ENCODE measurements at places on chromosomes 6 and 20.
A peak's percentile ranks its signal among the peaks of the same experiment; 100 is the strongest.

GRCh38 chr6:116244284-116244683 lies 9.6 kb downstream of the TSPYL4 start:
- DNase-seq = no peak

DNA sequence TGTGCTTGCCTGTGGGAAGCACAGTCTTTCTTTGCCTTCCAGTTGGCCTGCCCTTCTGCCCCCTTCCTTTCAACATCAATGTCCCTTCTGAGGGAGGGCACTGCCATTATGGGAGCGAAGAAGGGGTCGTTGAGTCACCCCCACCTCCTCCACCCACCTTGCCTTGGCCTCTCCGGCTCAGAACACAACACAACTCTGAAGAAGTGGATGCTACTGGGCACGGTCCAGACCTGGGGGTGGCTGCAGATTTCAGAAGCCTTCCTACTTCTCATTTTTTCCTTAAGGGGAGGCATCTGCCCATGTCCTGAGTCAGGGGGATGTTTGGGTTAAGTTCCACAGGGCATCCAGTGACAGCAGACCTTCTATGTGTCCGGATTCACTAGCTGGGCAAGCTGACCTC lies 72.1 kb downstream of the GFOD1 start:
- no peak for DNase-seq

- DNase-seq = no peak
Measured at GRCh38 chr6:89508755-89509563, 76.0 kb downstream of the ANKRD6 start.

- no peak for DNase-seq
Measured at GRCh38 chr20:60760256-60761000, 491.6 kb upstream of the CDH4 start.

GRCh38 chr6:135813401-135813800 lies 38.1 kb upstream of the PDE7B start:
- no peak for DNase-seq

GRCh38 chr6:133682506-133683307 lies 206.2 kb upstream of the TCF21 start:
- DNase-seq = no peak

GRCh38 chr6:84921891-84922290 lies 157.5 kb upstream of the TBX18 start:
- DNase-seq = no peak

- DNase-seq = no peak
Measured at GRCh38 chr6:138188278-138188941, 26.7 kb downstream of the ARFGEF3 start.

DNA sequence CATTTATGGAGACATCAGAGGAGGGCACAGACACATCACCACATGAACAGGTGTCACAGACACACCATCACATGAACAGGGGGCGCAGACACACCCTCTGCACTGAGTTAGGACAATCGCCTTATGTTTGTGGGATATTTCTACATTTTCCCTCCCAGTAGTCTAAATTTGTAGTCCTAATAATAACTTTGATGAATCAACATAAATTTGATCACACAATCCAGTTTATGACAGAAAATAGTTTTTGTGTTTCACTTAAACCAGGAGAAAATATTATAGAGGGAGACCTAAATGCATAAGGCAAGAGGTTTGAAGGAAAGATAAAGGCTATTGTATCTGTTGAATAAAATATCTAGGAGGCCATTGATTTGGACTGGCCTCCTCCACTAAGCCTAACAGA lies 195.7 kb downstream of the GPX5 start:
- DNase-seq = no peak

- DNase-seq = no peak
Measured at GRCh38 chr20:44644667-44645131, 6.8 kb downstream of the ADA start.

DNA sequence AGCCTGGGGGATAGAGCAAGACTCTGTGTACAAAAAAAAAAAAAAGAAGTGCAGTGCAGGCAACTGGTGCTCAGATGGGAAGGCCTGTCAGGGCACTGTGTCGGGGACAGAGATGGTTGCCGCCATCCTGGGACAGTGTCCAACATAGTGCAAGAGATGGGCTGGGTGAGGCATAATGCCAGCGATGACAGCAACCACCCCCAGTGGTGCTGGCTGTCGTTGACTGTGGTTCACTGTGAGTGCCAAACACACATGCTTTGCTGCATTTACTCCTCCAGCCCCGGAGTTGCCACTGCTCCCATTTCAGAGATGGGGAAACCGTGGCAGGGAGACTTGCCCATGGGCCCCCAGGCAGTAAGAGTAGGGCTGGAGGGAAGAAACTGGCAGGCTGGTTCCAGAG lies 5.2 kb upstream of the C20orf203 start:
- no peak for DNase-seq

DNA sequence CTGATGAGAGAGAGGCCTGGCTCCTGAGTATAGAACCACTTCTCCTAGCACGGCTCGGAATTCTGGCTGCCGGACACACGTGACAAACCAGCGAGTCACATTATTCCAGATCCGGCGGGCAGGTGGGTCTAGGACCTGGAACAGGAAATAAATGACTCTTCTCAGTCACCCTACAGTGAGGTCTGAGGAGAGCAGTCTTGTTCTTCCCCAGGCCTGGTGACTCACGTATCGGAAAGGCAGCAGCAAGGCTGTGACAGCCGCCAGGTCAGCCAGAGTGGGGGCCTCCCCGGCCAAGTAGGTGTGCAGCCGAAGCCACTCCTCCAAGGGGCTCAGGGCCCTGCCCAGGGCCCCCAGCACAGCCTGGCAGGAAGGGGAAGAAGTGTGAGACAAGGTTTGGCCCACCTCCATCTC lies 2.8 kb downstream of the VARS1 start:
- DNase-seq = no peak

DNA sequence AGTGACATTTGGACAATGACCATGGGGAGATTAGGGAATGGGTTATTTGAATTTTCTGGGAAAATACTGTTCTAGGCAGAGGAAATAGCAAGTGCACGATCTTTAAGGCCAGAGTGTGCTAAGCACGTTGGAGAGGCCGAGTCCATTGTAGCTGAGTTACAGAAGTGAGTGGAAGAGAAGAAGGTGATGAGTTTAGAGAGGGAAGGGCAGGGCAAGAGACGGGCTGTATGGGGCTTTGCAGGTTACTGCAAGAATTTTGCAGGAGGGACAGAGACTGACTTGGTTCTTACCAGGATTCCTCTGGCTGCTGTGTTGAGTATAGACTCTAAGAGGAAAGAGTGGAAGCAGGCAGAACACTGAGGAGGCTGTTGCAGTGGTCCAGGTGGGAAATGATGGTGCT lies 1.1 kb upstream of the NCOA3 start:
- DNase-seq = no peak

GRCh38 chr6:83741089-83741488 lies 32.2 kb upstream of the SNAP91 start:
- DNase-seq = no peak

GRCh38 chr6:29016559-29017427 lies 11.7 kb upstream of the ZNF311 start:
- DNase-seq = peak; percentile 84

GRCh38 chr6:66355471-66355870 lies 648.4 kb upstream of the EYS start:
- DNase-seq = no peak

- DNase-seq = no peak
Measured at GRCh38 chr6:144935181-144935580, 650.0 kb downstream of the UTRN start.

- no peak for DNase-seq
Measured at GRCh38 chr6:132712366-132712765, 1.5 kb downstream of the VNN1 start.

DNA sequence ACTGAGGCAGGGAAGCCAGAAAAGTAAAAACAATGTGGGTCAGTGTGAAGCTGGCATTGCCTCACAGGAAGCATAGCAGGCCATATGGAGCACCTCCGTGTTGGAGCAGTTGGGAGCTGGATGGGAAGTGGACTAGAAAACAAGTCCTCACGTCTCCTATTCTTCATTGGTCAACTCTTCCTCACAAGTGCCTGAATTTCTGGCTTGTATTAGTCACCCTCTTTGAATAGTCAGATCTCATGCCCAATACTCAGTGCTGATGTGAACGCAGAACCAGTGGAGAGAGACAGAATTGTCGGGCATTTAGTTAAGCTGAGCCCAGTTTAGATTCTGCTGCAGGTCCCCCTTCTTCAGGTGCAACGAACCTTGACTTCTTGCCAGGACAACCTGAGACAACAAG lies 22.3 kb upstream of the RSPO3 start:
- DNase-seq = no peak

GRCh38 chr6:104754788-104755409 lies 104.8 kb downstream of the HACE1 start:
- DNase-seq = no peak

GRCh38 chr6:88519301-88520016 lies 353.3 kb upstream of the CNR1 start:
- DNase-seq = no peak

GRCh38 chr6:138592749-138593123 lies 93.4 kb upstream of the NHSL1 start:
- no peak for DNase-seq

DNA sequence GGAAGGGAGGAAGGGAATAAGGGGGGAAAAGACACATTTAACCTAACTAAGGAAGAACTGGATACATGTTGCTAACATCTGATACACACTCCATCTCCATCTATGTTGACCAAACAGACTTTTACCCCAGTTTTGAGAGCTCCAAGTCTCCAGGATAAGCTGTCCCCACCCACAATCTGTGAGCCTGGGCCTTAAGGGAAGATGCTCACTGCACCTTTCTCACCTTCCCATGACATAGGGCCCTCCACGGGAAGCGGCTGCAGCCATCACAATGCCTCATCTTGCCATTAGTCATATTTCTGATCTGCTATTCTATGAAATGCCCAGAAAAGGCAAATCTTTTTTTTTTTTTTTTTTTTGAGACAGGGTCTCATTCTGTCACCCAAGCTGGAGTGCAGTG lies 126.6 kb upstream of the SALL4 start:
- no peak for DNase-seq

DNA sequence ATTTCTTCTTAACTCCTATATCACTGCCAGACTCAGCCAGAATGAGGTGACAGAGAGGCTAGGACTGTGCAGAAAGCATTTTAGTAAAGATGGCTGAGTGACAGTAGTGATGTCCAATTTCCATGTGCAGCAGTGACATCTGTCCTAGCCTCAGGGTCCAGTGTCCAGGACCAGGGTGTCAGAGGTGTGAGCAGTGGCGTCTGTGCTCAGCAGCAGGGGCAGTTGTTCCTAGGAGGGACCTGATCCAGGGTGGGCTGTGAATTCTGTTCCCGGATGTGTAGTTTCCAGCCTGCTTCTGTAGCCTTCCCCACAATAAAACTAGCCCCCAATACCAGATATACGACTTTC lies 6.0 kb downstream of the HLA-B start:
- DNase-seq = no peak

DNA sequence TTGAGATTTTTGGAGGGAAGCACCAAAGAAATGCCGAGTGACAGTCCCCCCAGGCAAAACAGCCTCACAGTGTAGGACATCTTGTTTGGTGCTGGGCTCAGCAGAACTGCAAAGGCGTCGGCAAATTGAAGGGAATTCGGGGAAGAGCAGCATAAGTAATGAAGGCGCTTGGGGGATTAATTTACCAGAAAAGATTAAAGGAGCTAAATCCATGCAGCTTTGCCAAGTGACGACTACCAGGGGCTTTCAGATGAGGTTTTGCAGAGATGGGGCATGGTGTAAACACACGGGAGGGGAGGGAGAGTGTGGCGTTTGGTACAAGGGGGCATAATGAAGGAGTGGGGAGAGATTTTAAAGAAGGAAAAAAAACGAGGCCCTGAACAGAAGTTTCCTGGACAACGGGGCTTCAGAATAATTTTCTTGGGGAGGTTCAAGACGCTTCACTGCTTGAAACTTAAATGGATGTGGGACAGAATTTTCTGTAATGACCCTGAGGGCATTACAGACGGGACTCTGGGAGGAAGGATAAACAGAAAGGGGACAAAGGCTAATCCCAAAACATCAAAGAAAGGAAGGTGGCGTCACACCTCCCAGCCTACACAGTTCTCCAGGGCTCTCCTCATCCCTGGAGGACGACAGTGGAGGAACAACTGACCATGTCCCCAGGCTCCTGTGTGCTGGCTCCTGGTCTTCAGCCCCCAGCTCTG lies 45.4 kb upstream of the CDH22 start:
- DNase-seq = no peak

GRCh38 chr20:12977328-12978125 lies 31.2 kb upstream of the SPTLC3 start:
- no peak for DNase-seq

DNA sequence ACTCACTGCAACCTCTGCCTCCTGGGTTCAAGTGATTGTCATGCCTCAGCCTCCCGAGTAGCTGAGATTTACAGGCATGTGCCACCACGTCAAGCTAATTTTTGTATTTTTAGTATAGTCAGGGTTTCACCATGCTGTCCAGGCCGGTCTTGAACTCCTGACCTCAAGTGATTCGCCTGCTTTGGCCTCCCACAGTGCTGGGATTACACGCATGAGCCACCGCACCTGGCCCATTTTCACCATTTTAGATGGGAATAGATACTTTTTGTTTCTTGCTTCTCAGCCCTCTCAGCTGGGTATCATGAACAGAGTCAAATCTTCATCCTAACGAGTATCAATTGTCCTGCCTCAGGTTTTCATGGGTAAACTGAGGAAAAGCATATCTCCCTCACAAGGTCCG lies 235.0 kb downstream of the CDC5L start:
- no peak for DNase-seq

DNA sequence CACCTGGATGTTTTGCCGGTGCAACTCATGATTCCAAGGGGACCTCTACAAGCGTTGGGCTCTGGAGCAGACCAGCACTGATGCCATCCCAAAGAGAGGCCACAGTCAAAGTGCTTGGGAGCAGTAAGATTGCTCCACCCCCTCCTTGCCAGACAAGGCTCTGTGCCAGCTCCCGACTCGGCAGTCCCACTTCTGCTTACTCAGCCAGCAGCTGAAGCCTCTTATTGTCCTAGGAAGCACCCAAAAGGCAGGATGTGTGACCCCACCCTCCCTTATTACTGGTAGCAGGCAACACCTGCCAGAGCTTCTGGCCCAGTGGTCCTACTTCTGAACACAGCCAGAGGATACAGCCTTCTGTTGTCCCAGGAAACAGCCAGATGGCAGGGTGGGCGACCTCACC lies 614.2 kb downstream of the TENT5A start:
- DNase-seq = no peak

- DNase-seq = no peak
Measured at GRCh38 chr6:148440877-148441453, 98.3 kb downstream of the SASH1 start.

GRCh38 chr6:156194981-156195380 lies 582.2 kb upstream of the ARID1B start:
- DNase-seq = no peak
